Memory B cell (primary cell): ENCODE measurements at places on chromosomes 7 and 10.

DNA sequence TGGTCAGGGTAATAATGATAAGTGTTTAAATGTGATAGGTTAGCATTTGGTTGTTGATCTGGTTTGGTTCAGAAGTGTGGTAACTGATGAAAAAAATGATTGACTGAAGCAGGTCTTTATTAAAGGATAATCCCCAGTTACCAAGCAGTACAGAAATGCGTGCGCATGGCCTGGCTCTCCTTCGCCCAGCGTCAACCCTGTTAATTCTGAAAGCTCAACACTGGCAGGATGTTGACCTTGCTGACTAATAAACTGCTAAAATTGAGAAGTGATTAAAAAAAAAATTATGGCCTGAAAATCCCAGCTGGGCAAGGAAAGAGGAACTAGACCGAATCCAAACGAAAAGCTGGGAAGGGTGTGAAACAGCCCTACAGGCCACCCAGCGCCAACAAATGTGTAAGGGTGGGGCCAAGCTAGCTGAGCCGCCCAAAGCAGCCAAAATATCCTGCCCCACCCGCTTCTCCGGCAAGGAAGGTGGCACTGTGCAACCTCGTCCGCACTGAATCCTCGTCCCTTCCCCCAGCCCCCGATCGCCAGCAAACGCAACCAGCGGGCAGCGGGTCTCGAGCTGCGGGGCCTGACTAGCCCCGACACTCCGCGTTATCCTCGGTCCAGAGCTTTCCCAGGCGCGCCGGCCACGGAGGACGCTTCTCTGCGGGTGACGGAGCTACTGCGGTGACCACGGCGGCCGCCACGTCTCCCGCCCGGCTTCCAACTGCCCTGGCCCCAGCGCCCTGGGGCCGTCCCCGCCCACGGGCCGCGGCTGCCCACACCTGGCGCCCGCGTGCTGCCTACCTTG lies 561 bp downstream of the SHTN1 start:
- peak; percentile 10 for DNase-seq

DNA sequence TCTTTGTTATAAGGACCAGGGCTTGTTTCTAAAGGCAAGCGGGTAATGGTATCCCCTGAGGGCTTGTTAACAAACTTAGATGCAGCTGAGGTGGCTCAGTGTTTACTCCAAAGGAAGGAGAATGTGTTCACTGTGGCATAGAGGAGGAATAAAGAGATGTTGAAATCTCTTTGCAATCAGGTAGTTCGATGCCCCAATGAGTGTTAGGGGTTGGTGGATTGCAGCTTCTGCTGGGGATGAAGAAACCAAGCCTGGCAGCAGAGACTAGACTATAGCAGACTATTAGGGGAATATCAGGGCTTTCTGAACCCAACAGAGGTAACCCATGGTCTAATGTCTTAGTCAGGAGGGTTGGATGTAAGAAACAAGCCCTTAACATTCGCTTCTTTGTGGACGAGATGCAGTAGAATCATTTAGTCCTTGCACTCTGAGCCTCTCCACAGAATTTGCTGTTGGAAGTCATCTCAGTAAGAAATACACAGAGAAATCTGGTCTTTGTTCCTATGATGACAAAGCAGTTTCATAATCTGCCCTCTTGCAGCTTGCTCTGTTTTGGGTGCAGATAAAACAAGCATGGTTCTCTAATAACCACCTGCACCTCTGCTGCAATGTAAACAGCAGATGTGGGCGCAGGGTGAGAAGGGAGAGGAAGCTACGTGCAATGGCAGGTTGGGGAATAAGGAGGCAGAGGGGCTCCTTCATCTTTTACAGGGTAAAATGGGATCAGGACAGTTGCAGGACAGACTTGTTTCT lies 108.6 kb downstream of the NRF1 start:
- DNase-seq = no peak

- DNase-seq = no peak
Observed at GRCh38 chr10:19811540-19811939, 4.7 kb upstream of the PLXDC2 start.

DNA sequence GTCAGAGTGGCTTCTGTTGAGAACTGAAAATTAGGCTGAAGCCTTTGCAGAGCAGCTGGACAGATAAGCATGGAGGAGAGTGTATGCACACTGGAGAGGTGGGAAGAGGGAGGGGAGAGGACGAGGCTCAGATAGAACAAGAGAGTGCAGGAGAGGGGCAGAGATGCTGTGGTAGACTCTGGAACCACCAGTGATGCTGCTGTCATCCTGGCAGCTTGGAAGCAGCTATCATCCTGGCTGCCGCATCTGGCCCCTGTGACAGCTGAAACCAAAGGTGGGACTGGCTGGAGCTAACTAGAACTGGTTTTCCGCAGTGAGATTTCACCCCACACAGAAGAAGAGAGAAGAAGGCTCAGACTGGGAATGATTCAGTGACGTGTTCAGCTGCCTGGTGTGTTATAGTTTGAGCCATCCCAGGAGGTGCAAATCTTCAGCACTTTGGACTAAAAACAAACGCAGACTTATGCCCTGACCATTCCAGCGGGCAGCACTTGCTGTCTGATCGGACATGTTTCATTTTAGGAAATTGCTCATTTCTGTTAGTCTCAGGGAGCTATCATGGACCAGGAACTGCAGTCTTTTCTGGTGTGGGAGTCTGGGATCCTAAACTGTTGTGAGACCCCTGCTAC lies 38.4 kb downstream of the EEPD1 start:
- DNase-seq = no peak

GRCh38 chr10:110525349-110526260 lies 27.9 kb downstream of the DUSP5 start:
- DNase-seq = no peak
